ENCODE measurements at places on chromosomes 5 and 9.

- DNase-seq = no peak
These were observed 8.0 kb downstream of the LHX6 start for GRCh38 chr9:122220673-122221182.

DNA sequence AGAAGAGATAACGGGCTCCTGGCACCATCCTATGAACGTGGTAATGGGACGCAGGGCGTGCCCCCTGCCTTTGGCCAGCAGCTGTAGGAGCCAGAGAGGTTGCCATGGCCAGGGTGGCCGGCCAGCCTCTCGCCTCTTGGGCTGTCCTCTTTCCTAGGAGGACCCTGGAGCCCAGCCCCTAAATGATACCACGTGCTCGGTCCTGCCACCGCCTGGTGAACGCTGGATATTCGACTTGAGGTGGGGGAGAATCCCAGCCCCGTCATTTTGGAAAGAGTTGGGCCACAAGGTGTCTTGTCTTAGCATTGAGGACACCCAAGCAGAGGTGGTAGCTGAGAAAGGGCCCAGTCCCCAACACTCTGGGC lies 391 bp upstream of the NRG2 start:
- DNase-seq = peak; percentile 15

DNA sequence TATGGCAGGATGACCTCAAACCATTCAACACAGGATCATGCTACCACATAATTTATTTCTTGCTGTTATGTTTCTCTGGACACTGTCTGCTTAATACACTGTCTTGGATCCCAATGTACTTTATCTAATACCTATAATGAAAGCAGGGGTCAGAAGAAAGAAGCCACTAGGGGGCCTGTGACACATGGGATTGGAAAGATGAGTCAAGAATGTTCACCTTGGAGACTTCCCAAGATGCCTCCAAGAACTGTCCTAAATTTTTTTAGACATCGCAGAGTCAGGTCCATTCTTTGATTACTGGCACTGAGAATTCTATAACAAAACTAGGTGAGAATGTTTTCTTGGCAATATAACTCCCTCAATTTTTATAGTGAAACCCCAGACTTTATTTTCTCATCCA lies 305.8 kb upstream of the SMARCA2 start:
- no peak for DNase-seq

DNA sequence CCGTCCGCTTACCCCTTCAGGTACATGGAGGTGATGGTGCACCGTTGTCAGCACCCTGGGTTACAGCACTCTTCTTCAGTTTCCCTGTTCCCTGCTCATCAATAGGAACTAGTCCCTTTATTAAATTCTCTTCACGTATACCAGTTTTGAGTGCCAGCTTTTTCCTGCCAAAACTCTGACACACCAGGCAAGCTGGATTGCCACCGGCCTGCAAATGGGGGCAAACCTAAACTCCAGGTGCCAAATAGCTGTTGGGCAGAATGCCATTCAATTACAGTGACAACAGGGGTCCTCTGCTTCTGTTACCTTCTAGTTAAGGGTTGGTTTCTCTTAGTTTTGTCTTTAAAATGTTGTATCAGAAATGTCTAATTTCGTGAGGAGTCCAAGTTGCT lies 400.4 kb downstream of the OSTF1 start:
- DNase-seq = no peak

GRCh38 chr5:168014433-168015123 lies 276.9 kb upstream of the WWC1 start:
- DNase-seq = no peak
